EH (cell line): ENCODE measurements at places on chromosomes 2 and 18.

GRCh38 chr18:57258131-57258777 lies 94.1 kb upstream of the ST8SIA3 start:
- DNase-seq, result no peak

GRCh38 chr2:27149570-27150405 lies 984 bp downstream of the TCF23 start:
- DNase-seq, result no peak

GRCh38 chr2:55865096-55865835 lies 58.3 kb downstream of the EFEMP1 start:
- DNase-seq, result no peak

DNA sequence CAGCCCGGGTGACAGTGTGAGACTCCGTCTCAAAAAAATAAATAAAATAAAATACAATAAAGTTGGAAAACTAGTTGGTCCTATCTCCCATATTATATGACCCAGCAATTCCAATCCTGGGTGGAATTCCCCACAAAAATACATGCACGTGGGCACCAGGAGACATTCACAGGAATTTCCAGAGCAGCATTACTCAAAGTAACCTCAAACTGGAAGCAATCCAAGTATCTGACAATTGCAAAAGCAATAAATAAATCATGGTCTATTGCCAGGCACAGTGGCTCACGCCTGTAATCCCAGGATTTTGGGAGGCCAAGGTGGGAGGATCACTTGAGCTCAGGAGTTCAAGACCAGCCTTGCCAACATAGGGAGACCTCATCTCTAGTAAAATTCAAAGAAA lies 101.2 kb upstream of the MAP4K4 start:
- no peak for DNase-seq

DNA sequence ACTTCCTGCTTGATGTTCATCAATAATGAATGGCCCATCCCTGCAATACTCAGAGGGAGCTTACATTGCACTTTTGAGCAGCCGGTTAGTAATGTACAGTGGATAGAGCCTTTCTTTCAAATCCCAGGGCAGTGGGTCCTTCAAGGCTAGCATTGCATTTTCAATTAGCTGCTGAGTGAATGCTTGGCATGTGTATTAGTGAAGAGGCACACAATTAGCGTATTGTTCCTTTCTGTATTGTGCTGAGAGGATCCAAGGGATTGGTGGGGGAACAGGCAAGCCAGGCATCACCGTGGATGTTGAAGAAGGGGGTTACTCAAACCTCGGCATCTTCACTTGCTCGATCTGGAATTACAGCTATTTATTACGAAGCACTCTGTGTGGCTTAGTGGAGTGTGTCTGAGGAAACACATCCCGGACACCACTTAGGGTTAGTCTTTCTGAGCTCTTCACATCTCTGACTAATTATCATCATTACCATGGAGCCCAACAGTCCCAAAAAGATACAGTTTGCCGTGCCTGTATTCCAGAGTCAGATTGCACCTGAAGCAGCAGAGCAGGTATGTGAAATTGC lies at the start of gene PPP1R1C:
PPP1R1C (plus strand) TSS at position 222 of the 574 bp plus-strand sequence; CDS start at position 480, 258 bp downstream.
- DNase-seq, result no peak

DNA sequence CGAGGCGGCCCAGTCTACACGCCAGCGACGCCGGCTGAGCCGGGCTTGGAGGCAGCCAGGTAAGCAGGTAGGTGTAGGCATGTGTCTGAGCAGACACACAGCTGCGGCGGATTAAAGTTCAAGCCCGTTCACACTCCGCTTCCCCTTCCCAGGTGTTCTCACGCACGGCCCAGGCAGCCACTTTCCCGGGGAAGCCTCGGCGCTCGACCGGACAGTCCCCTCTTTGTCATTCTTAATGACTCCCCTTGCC lies 367 bp downstream of the TGFA start:
- DNase-seq, result no peak

DNA sequence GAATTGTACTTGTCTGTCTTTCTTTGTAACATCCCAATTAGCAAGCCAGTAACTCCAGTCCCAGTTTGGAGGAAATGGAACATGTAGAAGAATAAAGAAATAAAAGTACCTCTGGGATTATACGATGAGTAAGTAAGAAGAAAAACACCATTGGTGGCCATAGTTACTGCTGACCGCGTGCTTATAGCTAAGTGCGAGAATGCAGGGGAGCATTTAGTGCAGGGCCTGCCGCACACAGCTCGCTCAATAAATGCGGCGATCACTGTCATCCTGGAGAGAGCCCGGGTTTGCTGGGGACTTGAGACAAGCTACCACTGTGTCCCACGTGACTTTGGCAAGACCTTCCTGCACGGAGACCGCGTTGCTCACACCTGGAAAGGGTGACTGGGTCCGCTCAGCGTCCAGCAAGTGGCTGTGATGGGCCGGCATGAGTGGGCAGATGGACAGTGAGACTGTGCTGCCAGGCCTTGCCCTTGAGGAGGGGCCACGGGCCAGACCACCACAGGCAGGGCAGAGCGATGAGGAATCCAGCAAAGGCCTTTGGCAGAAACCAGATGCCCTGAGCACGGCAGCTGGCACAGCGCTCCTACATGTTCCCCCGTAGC lies 54.8 kb downstream of the ADI1 start:
- DNase-seq, result no peak

DNA sequence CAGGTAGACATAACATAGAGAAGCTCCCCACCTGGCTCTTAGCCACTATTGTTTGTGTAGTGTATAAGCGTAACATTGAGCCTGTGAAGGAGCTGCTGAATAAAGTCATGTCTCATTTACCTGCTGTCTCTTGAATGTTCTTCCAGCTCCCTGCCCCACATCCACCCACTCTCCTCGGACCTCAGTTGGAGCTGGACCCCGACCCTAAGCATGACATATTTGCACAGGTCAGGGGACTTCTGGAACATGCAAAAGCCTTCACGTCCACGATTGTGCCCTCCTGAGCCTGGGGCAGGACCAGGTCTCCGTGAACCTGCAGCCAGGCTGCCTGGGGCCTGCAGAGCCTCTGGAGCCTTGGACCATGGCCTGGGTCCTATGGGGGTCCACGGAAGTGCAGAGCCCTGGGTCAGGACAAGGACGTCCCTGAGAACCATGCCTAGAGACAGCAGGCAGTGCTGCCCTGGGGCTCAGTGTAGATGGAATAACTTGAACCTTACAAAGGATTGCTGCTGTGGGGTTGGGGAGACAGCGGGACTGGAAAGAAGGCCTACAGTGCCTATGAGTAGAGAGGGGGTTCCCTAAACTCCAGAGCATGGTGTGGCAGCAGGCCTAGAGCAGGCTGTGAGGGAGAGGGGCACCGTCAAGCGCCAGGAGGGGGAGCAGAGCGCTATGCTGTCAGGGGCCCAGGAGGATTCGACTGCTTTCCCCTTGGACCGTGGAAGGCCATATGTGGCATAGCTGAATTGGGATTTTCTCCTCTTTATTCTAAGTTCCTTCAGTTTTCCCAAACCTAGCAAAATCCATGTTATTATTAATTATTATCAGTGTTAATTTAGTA lies 99.9 kb upstream of the ZNF236 start:
- no peak for DNase-seq

- DNase-seq, result no peak
These were observed 734.8 kb upstream of the REG3G start for GRCh38 chr2:78290581-78291214.

- DNase-seq, result no peak
These were observed 55.0 kb downstream of the MEP1B start for GRCh38 chr18:32244881-32245280.

DNA sequence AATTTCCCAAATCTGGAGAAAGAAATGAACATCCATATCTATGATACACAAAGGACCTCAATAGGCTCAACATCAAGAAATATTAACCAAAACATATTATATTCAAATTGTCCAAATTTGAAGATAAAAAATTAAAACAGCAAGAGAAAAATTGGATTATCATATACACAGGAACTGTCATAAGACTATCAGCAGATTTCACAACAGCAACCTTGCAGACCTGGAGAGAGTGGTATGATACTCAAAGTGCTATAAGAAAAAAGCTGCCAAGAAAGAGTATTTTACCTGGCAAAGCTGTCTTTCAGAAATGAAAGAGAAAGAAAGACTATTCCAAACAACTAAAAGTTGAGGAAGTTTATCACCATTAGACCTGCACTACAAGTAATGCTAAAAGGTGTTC lies 711.9 kb upstream of the RAB6C start:
- DNase-seq, result no peak

GRCh38 chr2:65018141-65018582 lies 29.0 kb downstream of the SLC1A4 start:
- DNase-seq, result no peak

DNA sequence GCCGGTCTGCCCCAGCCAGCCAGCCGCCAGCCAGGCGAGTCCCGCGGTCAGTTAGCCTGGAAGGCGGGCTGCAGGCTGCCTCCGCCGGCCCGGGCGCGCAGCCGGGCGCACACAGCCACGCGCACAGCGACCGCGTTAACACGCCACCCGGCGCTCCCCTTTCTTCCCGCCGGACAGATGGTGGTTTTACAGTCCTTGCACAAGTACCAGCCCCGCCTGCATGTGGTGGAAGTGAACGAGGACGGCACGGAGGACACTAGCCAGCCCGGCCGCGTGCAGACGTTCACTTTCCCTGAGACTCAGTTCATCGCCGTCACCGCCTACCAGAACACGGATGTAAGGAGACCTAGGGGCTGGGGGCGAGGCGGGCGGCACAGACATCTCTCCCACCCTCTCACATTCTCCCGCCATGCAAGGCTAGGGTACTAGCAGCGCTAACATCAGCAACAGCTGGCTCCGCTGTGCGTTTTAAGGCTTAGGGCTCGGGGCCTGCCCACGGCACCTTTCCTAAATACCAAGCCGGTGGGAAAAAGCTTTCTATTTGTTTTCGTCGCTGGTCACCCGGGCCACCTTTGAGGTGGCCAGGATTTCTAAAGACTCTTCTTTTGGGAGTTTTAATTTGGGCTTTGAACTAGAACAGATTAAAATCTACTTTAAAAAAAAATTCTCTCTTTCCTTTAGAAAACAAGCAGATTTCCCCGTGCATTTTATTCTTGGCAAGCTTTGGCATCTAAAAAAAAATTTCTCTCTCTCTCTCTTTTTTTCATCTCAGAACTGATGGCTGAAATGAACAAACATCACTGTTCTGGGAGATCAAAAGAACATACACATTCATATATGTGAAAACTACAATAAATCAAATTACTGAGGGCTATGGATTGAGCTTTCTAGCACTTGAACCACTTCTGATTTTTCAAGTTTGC lies 2.9 kb downstream of the TBR1 start:
- peak; percentile 25 for DNase-seq

DNA sequence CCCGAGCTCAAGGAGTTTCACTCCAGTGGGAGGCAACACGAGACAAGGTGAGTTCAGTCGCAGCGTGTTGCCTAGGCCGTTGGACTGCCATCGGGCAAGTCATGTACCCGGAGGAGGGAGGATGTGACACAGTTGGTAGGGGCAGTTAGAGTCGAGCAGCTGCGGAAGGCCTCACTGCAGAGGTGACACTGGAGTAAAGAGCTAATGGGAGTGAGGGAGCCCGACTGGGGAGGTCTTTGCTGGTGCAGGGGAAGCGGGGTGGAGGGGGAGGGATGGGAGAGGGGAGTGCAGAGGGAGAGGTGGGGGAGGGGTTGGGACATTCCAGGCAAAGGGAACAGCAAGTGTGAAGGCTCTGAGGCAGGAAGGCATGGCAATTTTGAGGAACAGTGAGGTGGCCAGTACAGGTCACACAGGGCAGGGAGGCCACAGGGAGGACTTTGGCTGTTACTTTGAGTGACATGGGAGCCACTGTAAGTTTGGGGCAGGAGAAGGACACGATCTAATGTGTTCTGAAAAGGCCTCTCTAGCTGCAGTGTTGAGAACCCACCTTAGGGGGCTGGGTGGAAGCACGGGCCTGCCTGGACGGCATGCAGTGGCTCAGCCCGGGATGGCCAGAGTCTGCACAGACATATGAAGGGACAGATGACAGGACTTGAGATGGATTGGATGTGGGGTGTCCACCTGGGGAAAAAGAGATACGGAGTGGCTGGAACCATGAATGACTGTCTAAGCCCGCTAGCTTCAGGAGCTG lies 61.1 kb downstream of the KCNF1 start:
- DNase-seq, result no peak

DNA sequence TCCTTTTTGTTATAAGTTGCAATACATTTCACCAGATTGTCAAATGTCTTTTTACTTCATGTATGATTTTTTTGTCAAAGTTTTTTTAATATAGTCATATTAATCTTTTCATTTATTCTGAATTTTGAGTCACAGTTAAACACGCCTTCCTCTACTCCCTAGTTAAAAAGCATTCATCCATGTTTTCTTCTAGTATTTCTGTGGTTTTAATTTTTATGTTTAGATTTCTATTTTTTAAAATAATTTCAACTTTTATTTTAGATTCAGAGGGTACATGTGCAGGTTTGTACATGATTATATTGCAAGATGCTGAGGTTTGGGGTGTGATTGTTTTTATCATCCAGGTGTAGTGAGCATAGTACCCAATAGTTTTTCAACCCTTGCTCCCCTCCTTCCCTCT lies 146.7 kb upstream of the MYO3B start:
- DNase-seq, result no peak

- DNase-seq, result no peak
These were observed 1067.7 kb upstream of the CELF4 start for GRCh38 chr18:38633333-38633732.

DNA sequence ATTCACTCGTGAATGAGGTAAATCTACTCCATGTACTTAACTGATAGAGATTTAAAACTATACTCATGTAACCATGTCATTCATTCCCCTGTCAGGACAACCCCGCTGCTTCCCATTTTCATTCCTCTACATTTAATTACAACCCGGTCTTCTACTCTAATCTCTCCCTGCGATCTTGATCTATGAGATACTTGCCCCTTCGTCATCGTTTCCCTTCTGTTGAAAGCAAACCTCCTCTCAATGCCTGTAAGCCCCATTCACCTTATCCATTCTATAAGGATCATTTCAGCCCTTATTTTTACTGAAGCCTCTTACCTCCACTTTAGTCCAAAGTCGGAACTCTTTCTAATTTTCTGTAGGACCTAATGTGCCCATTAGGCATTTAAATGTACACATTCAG lies 492.6 kb downstream of the DPP10 start:
- no peak for DNase-seq

GRCh38 chr2:212990697-212991096 lies 160.7 kb downstream of the IKZF2 start:
- DNase-seq, result peak; percentile 42

DNA sequence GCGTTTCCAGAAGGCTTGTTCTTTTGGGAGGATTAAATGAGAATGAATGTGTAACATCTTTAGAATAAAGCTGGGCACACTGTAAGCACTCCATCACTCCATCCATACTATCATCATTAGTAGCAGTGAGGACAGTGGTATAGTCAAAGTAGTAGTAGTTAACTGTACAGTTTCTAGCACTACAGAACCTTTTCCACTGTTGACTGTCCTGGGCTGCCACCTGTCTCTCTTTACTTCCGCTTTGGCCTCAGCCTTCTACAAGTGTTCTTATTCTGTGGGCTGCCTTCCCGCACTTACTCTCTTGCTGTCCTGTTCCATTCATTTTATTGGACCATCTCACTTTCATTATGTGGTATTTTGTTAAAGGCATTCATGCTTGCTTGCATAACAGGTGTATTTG lies 3.3 kb downstream of the SLC9A2 start:
- no peak for DNase-seq
